Osteocyte (in vitro differentiated cells): ENCODE measurements at places on chromosomes 5 and 9.

GRCh38 chr5:159878988-159879471 lies 37.3 kb upstream of the ADRA1B start:
- no peak for DNase-seq

DNA sequence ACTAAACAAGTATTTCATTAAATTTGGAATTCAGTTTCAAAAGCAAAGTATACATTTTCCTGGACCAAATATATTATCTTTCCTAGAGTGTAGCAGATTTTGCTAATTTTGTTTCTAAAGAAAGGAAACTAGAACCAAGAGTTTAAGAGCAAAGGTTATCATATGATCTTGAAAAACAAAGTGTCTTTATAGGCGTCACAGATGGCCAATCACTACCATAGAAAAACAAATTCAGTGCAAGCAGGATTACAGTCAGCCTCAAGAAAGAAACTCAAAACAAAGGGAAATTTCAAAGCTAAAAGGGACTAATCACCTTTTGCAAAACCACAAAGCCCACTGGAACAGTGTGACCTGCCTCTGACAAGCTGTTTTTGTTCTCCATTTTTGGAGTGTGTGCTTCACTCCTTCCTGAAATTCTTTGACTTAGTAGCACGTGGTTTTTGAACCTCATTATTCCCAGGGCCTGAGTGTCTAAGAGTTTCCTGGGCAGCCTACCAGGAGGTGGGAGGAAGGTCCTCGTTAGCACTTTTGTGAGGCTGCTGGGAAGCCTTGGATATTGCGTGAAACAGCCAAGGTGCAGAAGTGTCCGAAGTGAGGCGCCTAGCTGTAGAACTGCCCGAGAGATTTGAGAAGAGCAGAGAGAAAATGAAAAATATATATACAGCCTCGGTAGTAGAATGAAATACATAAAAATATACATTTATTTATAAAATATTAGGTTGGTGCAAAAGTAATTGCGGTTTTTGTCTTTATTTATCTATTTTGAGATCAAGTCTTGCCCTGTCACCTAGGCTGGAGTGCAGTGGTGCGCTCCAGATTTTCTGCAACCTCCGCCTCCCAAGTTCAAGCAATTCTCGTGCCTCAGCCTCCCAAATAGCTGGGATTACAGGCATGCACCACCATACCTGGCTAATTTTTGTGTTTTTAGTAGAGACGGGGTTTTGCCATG lies 246.1 kb downstream of the MARCHF11 start:
- DNase-seq, result no peak

DNA sequence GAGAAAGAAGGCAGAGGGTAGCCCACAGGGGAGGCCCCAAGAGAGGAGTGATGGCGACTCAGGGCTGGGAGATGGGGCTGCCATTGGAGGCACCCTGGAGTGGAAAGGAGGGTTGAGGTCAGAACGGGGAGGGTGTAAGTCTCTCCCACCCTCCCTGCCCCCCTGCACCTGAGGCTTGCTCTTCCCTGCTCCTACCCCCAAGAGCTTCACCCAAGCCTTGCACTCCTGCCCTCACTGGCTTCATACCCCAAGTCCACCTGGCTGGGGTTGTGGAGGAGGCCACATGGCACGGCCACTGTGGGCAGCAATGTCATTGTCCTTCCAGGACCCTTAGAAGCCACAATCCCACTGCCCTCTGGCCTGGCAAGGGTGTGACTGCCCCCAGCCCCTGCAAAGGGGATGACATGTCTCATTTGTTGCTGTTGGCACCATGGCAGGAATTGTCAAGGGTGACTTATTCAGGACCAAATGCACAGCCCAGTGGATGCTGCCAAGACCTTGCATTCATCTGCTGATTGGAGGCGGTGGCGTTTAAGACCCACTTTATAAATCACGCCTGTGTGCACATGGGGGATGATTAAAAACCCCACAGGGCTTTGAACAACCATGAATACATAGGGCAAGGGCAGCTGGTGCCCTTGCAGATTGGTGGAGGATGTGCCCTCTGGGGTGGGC lies 47.6 kb upstream of the RNU6ATAC start:
- no peak for DNase-seq

GRCh38 chr5:83404182-83404716 lies 67.3 kb upstream of the VCAN start:
- no peak for DNase-seq

- no peak for DNase-seq
Measured at GRCh38 chr5:169260896-169261569, 39.9 kb downstream of the SLIT3 start.

DNA sequence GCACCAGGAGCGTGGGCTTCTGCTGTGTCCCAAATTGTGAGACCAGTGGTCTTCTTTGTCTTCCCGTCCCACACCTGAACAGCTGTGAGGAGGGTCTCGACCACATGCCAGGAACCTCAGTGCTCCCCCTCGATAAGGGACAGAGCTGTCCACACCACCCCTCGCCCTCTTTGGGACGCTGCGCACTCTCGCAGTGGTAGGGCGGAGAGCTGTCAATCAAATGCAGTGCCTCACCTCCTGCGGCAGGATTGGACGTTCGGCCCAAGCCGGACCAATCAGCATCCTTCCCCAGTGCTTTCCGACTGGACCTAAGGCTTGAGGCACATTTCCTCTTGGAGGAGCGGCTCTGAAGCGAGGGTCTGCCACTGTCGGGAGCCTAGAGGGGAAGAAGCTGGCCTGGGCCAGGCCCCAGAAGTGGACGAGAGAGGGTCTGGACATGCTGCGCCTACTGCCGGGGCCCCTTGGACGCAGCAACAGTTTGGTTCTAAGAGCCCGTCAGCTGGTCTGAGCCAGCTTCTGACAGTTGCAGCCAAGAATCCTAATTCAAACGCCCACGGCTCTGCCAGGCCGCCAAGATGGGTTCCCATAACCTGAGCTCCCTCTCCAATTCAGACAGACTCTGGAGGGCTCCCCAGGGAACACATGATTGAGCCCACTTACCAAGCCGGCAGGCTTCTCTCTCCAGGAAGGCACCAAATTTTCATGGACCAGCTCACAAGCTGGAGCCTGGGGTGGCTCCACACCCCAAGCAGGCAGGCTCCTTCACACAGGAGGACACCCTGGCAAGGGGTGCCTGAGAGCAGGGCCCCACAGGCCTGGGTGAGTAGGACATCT lies 28.1 kb upstream of the ADAMTS2 start:
- DNase-seq, result peak; percentile 81

- no peak for DNase-seq
Measured at GRCh38 chr5:116157902-116158301, 73.1 kb downstream of the COMMD10 start.

DNA sequence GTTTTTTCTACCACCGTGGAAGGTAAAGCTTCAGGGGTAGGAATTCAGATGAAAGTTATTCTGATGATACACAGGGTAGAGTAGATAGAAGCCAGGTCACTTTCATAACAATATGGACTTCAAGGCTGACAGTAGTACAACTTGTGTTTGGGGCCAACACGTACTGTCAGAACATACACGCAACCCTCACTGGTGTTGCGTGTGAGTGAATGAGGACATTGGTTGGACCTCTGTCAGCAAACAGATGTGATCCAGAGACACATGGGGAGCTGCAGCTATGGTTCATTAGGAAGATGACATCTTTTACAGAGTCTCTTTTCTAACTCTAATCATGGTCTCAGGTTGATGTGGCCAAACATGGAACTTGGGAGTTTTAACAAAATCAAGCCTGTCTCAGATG lies 70.1 kb upstream of the MOCS2 start:
- no peak for DNase-seq

DNA sequence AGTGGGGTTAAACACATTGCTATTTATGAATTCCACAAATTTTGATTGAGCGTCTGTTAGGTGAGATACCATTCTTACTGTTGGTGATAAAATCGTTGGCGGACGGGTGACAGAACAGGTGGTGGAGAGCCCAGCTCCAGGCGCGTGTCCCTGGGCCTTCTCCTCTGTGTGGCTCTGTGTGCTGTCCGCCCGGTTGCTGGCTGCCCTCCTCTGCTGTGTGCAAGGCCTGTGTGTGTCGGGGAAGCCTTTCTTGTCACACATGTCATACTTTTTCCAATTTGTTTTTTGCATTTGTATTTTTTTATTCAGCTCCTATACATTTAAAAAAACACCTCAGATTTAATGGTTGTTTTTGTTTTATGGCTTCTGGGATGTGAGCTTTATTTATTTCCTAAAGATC lies 33.9 kb downstream of the TENT4A start:
- no peak for DNase-seq

DNA sequence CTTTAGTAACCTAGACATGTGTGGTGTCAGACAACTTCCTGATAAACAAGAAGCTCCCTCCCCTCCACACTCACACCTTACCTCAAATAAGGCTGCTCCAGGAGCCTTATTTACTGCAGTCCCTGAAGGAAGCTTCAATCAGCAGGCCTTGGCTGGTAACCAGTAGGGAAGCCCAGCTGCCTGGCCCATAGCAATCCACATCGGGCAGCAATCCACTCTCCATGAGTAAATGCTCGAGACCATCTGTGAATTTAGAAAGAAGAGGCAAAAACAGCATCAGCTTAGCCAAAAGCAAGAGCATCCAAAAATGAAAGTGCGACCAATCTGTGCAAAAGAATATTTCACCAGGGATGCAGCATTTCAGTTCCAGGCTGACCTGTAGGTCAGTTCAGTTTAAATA lies 213.3 kb upstream of the TUSC1 start:
- DNase-seq, result no peak

GRCh38 chr5:157993201-157993600 lies 134.3 kb upstream of the CLINT1 start:
- DNase-seq, result no peak

- no peak for DNase-seq
Measured at GRCh38 chr9:34240006-34240405, 61.2 kb downstream of the UBAP1 start.

- DNase-seq, result no peak
Measured at GRCh38 chr9:91359734-91360470, 1.8 kb downstream of the AUH start.
